Heart left ventricle (tissue), 16 donors: ENCODE measurements at places on chromosomes 4 and X.

DNA sequence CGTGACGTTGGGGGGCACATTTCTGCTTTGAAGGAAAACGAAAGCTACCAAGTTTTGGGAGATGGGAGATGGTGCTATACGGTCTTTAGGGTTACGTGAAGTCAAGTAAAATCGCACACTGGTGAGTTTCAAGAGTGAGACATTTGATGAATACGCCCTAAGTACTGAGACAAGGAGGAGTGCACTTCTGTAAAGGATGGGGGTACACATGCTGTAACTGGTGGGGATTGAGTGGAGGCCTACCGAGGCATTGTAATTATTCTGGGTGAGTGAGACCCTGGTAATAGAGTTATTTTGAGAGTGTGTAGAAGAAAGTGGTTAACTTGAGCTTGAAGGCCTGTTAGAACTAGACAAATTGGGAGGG lies 536 bp downstream of the SH3BGRL start:
- DNase-seq: no peak

DNA sequence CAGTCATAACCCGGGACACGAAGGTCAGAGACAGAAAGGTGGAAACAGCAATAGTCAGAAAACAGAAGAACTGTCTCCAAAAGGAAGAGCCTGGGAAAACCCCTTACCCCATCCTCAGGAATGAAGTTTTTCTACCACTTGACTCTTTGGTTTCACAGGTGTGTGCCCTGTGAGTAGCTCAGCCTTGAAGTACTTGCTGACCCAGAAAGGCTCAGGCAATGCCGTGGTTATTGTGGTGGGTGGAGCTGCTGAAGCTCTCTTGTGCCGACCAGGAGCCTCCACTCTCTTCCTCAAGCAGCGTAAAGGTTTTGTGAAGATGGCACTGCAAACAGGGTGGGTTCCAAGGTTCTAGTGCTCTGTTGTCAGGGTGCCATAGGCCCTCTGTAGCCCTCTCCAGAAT lies 24.4 kb downstream of the DGAT2L6 start:
- no peak for DNase-seq

DNA sequence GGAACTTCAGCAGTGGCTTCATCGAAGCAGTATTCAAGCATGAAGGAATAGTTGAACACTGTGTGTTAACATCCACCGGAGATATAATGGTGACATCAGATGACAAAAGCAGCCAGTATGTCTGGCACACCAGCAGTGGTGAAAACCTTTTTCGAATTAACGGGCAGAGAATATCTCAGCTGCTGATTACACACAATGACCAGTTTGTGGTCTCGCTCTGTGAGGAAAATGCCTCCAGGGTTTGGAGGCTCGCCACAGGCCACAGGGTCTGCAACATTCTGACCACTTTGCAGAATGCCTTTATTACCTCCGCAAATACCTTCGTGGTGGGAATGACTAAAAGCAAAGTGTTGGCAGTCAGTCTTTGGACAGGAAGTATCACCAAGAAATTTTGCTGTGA lies 201.5 kb downstream of the NWD2 start:
- no peak for DNase-seq

- no peak for DNase-seq
These were observed 131.5 kb upstream of the CENPE start for GRCh38 chr4:103329642-103330041.

DNA sequence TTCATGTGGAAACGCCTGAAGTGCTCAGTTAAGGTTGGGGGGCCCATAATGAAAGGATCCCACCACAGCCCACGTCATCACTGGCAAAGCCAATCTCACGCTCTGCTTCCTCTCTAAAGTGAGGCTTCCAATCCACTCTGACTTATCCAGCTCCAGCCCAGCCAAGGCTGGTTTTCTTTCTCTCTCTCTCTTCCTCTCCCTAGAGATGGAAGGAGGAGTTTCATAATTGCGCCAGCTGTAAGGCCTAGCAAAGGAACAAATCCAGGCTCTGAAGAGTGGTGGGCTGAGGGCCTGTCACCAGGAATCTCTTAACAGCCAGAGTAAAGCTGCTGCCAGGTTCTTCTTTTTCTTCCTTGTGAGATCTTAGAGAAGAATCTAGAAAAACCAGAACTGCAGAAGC lies 20.7 kb upstream of the BCLAF3 start:
- DNase-seq: no peak

- DNase-seq: no peak
These were observed 39.5 kb upstream of the PTPN13 start for GRCh38 chr4:86554646-86555045.

DNA sequence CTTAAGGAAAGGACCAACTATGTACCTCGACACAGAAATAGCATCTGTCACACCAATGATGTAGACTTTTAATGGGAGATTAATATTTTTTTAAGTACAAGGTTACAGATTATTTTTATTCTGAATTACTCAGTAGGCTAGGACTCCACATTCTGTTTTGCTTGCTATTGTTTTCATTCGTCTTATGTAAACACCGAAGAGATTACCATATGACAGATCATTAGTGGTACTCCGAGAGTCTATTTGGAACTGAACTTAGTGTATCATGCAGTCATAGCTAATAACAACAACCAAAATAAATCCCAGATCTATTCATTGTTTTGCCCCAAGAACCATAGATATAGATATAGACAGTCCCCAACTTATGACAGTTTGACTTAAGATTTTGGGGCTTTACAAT lies 139.7 kb upstream of the SPRY1 start:
- no peak for DNase-seq

DNA sequence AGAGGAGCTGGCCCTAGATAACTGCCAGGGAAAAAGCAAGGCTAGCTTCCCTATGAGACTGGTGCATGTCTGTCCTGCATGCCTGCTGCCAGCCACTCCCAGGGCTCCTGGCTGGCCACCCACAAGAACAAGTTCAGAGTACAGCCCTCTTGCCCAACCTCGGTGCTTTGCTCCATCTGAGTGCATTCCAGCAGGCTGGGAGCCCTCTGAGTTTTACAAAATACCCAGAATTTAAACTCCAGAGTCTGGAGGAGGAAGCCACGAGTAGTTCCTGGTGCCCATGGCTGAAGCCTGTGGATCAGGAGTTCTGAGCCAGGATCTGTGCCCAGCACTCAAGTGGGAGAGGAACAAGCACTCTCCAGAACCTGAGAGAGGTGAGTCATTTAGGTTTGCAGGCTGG lies 111.6 kb downstream of the MAGEE2 start:
- no peak for DNase-seq
